ENCODE measurements at places on chromosomes 13 and 19.

DNA sequence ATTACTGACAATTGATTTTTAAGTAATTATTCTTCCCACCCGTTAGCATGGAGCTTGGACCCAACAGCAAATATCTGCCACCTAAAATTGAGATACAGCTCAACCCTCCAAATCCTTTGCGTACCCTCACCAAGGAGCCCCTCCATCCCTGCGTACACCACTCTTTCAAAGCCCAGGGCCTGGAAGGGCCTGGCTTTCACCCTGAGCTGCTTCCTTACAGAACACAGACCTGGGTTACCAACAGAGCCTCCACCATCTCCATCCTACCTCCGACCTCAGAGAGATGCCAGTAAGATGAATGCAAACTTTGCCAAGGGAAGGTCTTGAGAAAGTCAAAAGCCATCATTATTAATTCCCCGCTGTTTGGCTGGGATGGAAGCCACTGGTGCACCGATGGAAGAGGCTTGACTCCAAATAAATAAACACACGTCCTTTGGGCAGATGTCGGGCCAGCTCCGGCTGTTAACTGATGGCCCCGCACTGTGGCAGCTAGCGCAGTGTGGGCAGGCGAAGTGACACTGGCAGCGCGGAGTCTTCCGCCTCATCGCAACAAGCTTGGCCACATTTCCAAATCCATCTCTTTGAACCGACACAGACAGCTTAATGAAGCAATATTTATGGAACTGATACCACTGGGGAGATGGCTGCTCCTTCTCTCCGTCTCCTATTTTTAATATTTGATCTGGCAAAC lies 150.2 kb upstream of the VSTM2B start:
- H3K36me3 ChIP-seq, result no peaks in the 10 kb centered on the region
- H3K4me3 ChIP-seq, result no peak overlapping the region
- DNase-seq, result no peak
- no peak overlapping the region for H3K27ac ChIP-seq
- no peaks in the 10 kb centered on the region for H3K4me1 ChIP-seq

DNA sequence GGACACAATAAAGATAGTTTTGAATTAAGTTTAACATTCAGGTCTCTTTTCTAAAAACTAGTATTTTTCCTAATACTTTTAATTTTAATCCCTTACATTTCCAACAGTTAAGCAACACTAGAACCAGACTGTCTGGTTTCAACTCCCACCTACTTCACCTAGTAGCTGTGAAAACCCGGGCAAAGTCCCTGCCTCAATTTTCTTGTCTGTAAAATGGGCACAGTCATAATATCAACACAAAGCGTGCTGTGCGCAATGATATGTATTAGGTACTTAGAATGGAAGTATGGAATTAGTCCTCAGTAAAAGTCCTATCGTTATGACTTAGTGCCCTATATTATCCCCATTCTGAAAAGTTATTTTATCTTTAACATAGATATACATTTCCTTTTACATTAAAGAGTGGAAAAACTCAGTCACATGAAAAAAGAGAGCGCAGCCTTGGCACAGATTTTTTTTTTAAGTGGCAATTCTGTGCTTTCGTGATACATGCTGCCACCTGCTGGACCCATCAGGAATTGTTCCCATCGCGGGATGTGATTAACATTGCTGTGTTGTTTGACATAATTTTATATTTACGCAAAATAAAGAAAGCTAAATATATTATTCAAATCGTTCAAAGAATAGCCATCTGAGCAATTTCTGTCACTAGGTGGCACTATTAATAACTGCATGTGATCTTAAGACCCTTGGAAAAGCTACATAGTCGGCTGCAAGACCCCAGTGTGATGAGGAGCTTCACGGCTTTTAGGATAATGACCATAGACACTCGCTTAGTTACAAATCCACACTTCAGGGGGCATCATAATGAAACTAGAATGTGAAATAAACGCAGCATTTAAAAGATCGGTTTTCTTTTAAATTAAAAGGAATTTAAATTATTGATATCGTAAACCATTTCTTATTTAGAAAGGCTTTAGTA lies 59.9 kb downstream of the LIG4 start:
- H3K4me1 ChIP-seq, result no peaks in the 10 kb centered on the region
- H3K36me3 ChIP-seq, result no peaks in the 10 kb centered on the region
- DNase-seq, result no peak
- no peak overlapping the region for H3K4me3 ChIP-seq
- no peaks in the 10 kb centered on the region for H3K27me3 ChIP-seq
- H3K27ac ChIP-seq, result no peak overlapping the region

DNA sequence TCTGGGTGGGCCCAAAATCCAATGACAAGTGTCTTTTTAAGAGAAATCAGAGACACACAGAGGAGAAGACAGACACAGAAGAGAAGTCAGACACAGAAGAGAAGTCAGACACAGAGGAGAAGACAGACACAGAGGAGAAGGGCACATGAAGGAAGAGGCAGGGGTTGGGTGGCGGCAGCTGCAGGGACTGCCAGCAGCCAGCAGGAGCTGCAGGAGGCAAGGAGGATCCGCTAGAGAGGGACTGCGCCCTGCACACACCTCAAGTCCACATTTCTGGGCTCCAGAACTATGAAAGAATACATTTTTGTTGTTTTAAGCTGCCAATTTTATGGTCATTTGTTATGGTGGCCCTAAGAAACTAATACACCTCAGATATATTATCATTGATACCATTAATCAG lies 140.6 kb downstream of the ZIC5 start:
- no peaks in the 10 kb centered on the region for H3K4me1 ChIP-seq
- no peaks in the 10 kb centered on the region for H3K27me3 ChIP-seq
- no peaks in the 10 kb centered on the region for H3K36me3 ChIP-seq
- no peak overlapping the region for H3K4me3 ChIP-seq
- H3K27ac ChIP-seq, result no peak overlapping the region
- no peak for DNase-seq

GRCh38 chr19:16085115-16085514 lies 8.8 kb downstream of the TPM4 start:
- H3K4me3 ChIP-seq, result no peak overlapping the region
- H3K4me1 ChIP-seq, result peaks cover 7% of the 10 kb centered on the region
- DNase-seq, result no peak
- no peaks in the 10 kb centered on the region for H3K36me3 ChIP-seq
- H3K27me3 ChIP-seq, result no peaks in the 10 kb centered on the region
- H3K27ac ChIP-seq, result peak overlapping the region; percentile 70

DNA sequence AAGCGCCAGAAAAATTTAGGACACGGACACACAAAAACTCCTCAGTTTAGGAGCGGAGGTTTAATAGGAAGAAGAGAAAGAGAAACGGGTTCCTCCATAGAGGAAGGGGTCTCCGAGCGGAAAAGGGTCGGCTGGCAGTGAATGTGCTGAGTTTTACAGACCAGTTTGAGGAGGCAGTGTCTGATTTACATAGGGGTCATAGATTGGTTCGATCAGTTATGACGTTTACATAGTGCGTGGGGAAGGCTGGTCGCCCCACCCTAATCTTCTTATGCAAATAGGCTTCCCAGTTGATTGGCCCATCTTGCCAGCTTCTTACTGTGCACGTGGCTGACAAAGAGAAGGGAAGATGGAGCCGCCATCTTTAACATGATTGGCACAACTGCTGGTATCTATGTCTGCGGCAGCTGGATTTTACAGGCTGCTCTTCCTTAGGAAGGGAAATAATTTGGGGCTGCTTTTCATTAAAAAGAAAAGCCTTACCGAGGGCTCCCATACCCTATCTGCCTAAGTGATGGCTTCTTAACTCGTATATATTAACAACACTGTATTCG lies 1.2 kb upstream of the ZNF225 start:
- H3K27me3 ChIP-seq, result no peaks in the 10 kb centered on the region
- no peak overlapping the region for H3K27ac ChIP-seq
- H3K4me1 ChIP-seq, result no peaks in the 10 kb centered on the region
- DNase-seq, result no peak
- no peak overlapping the region for H3K4me3 ChIP-seq

DNA sequence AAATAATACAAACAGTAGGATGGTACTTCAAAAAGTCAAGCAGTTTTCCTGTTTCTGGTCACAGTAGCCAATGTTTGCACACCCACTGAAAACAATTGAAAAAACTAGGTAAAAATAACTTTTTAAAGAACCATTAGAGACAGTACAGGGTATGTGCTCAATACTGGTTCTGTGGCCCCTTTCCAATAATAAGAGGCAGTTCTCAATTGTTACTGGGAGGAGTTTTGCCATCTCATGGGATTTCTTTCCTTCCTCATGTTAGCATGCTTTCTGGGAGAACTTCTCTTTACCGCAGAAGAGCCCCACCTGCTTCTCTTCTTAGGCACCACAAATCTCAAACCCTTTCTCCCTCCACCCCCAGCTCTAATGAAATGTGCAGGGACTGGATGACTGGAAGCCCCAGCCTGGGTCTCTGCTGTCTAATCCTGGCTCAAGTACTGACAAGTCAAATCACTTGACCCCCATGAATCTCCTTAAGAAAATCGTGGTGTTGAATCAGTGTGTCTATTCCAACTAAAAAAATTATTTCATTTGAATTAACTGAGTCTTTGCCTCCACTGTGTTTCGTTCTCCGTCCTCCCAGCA lies 14.6 kb downstream of the METTL21C start:
- no peaks in the 10 kb centered on the region for H3K36me3 ChIP-seq
- no peaks in the 10 kb centered on the region for H3K27me3 ChIP-seq
- H3K4me3 ChIP-seq, result no peak overlapping the region
- no peak for DNase-seq
- H3K4me1 ChIP-seq, result no peaks in the 10 kb centered on the region

DNA sequence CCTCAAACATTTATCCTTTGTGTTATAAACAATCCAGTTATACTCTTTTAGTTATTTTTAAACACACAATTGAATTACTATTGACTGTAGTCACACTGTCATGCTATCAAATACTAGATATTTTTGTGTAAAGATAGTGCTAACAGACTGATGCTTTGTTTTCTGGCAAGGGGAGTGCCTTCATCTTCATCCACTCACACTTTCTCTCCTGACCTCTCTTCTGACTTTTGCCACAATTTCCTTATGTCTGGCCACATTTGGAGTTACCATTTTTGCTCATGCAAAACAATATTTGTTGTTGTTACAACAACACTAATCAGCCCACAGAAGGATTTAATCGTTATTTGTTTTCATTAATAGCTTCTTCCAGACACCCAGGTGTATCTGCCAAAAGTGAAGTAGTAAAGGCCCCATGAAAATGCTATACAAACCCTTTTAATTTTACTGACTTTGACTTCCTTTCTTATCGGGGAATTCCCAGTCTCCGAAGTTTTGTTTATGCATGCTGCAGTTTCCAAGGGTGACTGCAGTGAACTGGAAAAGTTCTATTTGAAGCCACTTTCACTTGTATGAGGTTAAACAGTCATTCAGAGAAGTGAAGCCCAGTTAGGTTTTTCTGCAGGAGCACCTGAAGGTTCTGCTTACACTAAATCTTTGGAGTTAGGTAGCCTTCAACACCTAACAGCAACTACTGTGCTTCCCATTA lies 66.1 kb upstream of the FRY start:
- no peak for DNase-seq
- no peak overlapping the region for H3K27ac ChIP-seq
- no peaks in the 10 kb centered on the region for H3K4me1 ChIP-seq

GRCh38 chr19:13887517-13887916 lies 10.6 kb downstream of the NANOS3 start:
- H3K4me1 ChIP-seq, result peaks cover 3% of the 10 kb centered on the region
- no peak overlapping the region for H3K4me3 ChIP-seq
- H3K36me3 ChIP-seq, result no peaks in the 10 kb centered on the region
- no peak for DNase-seq
- peak overlapping the region; percentile 97 for H3K27ac ChIP-seq

- H3K27me3 ChIP-seq, result no peaks in the 10 kb centered on the region
- H3K4me3 ChIP-seq, result no peak overlapping the region
- no peaks in the 10 kb centered on the region for H3K4me1 ChIP-seq
- H3K27ac ChIP-seq, result no peak overlapping the region
These were observed 977.6 kb downstream of the SLITRK5 start for GRCh38 chr13:88648598-88649373.

DNA sequence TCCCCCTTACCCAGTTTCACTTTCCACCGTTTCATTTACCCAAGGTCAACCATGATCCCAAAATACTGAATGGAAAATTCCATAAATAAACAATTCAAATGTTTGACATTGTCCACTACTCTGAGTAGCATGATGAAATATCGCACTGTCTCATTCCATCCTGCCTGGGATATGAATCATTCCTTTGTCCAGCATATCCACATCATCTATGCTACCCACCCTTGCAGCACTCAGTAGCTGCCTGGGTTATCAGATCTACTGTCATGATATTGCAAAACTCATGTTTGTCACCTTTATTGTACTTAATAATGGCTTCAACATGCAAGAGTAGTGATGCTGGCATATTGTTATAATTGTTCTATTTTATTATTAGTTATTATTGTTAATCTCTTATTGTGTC lies 263.9 kb upstream of the NBEA start:
- no peak overlapping the region for H3K4me3 ChIP-seq
- DNase-seq, result no peak
- H3K36me3 ChIP-seq, result no peaks in the 10 kb centered on the region
- no peak overlapping the region for H3K27ac ChIP-seq
- no peaks in the 10 kb centered on the region for H3K27me3 ChIP-seq
- H3K4me1 ChIP-seq, result no peaks in the 10 kb centered on the region

DNA sequence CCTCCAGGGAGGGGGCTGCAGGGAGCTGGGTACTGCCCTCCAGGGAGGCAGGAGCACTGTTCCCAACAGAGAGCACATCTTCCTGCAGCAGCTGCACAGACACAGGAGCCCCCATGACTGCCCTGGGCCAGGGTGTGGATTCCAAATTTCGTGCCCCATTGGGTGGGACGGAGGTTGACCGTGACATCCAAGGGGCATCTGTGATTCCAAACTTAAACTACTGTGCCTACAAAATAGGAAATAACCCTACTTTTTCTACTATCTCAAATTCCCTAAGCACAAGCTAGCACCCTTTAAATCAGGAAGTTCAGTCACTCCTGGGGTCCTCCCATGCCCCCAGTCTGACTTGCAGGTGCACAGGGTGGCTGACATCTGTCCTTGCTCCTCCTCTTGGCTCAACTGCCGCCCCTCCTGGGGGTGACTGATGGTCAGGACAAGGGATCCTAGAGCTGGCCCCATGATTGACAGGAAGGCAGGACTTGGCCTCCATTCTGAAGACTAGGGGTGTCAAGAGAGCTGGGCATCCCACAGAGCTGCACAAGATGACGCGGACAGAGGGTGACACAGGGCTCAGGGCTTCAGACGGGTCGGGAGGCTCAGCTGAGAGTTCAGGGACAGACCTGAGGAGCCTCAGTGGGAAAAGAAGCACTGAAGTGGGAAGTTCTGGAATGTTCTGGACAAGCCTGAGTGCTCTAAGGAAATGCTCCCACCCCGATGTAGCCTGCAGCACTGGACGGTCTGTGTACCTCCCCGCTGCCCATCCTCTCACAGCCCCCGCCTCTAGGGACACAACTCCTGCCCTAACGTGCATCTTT lies 7.8 kb upstream of the CEACAM5 start:
- no peak for DNase-seq
- no peaks in the 10 kb centered on the region for H3K4me1 ChIP-seq
- no peak overlapping the region for H3K4me3 ChIP-seq
- H3K27ac ChIP-seq, result no peak overlapping the region
- H3K36me3 ChIP-seq, result no peaks in the 10 kb centered on the region
- H3K27me3 ChIP-seq, result peaks cover 49% of the 10 kb centered on the region

DNA sequence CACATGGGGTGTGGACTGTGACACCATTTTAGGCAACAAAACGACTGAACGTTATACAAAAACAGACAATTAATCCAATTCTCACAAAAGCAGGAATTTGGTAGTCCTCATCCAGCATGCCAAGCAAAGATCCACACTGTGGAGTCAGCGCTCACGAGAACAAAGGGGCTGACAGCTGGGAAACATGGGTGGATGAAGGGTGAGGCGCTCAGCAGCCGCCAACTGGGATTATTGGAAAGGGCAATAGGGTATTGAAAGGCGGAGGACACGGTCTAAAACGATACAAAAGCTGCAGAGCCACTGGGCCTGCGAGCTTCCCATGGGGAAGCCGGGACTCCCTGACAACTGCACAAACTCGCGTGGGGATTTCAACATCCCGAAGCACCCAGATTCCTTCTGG lies 4.7 kb upstream of the ZNF813 start:
- H3K27me3 ChIP-seq, result no peaks in the 10 kb centered on the region
- no peak overlapping the region for H3K4me3 ChIP-seq
- no peaks in the 10 kb centered on the region for H3K36me3 ChIP-seq
- no peak for DNase-seq
